ENCODE measurements at places on chromosomes 1 and 21.

- no peak for DNase-seq
Observed at GRCh38 chr1:232223887-232224286, 406.0 kb downstream of the SIPA1L2 start.

DNA sequence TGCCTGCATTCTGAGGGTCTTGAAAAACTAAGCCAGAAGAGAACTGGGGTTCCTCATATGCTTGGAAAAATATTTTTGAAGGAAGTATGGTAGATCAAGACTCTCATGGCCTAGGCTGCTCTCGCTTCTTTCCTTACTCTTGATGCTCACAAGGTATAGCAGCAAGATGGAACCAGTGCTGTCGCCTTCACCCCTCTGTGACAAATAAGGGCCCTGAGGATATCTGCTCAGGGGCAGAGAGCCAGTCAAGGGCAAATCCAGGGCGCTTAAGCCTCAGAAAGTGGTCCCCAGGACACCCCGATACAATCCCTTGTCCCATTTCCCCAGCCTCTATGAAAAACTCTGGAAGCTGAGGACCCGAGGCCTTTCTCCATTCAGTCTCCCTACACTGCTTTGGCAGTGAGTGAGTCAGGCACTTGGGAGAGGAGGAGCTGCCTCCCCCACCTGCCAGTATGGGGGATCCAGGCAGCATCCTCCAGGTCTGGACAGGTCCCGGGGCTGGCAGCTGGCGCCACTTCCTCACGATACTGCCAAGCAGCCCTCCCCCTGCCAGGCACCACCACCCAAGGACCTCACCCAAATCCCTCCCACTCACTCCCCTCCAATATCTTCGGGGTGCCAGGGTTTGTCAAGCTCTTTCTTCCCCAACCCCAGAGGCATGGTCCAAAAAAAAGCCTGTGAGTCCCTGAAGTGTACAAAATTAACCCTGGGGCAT is 1.3 kb downstream of the IGSF9 start:
- DNase-seq = no peak

- DNase-seq = no peak
Observed at GRCh38 chr1:19395678-19396192, 83.6 kb downstream of the SLC66A1 start.

GRCh38 chr1:115840605-115841460 is at the start of gene NHLH2:
TSS of gene NHLH2 (minus strand) at chr1:115841126. CDS start at chr1:115838372, 2,754 bp downstream.
- no peak for DNase-seq

GRCh38 chr1:3842912-3843311 is 14.1 kb downstream of the CEP104 start:
- no peak for DNase-seq

- DNase-seq = no peak
Observed at GRCh38 chr1:116377541-116378529, 4.8 kb downstream of the ATP1A1 start.

GRCh38 chr1:111733183-111733991 is 5.8 kb downstream of the INKA2 start:
- DNase-seq = no peak

GRCh38 chr1:35444519-35444774 is 112.8 kb downstream of the KIAA0319L start:
- no peak for DNase-seq

GRCh38 chr1:228867951-228868730 is 132.9 kb downstream of the RHOU start:
- no peak for DNase-seq

DNA sequence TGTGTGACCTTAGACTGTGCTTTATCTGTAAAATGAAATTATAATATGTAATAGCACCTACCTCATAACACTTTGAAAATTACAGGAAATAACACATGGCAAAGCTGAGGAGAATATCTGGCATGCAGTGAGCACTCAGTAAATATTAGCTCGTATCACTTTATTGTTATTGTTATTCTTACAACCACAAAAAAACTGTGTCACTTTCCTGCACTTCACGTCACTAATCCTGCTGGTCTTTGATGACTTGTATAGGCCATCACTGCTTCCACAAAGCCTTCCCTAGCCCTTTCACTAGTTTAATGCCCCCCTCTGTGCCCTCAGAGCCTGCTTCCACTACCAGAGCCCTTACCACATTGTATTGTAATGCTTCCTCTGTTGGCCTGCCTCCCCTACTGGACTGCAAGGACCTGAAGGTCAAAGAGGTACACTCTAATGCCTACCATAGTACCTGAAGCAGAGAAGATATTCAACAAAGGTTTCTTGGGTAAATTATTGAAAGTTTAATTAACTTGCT is 231.6 kb downstream of the NFIA start:
- DNase-seq = no peak

- no peak for DNase-seq
Observed at GRCh38 chr1:84442256-84442655, 36.8 kb upstream of the RPF1 start.

- DNase-seq = no peak
Observed at GRCh38 chr21:40244981-40245380, 377.7 kb downstream of the PCP4 start.

GRCh38 chr1:62439652-62440371 is 3.0 kb downstream of the USP1 start:
- DNase-seq = no peak

GRCh38 chr1:155086128-155086741 is 7.6 kb downstream of the EFNA3 start:
- peak; percentile 71 for DNase-seq

DNA sequence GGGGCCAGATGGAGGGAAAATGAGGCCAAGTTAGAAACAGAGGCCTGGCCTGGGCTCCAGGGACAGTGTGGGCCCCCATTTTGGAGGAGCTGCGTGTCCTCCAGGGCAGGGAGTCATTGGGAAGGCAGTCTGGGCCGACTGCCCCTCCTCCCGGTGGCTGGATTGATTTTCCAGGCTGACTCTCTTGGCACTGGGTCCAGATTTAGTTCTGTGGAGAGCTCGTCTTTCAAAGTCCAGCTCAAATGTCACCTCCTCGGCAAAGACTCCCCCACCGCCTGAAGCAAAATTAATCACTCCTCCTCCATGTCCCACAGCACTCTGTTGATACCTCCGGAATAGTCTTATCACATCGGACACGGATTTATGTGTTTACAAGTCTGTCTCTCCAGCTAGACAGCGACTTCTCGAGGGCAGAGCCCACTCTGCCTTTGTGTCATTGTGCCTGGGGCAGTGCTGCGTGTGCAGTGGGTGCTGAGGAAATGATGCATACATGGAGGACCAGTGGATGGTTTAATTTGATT is 175.1 kb downstream of the CAMTA1 start:
- no peak for DNase-seq

- DNase-seq = no peak
Observed at GRCh38 chr1:224106568-224107281, 7.2 kb upstream of the FBXO28 start.

DNA sequence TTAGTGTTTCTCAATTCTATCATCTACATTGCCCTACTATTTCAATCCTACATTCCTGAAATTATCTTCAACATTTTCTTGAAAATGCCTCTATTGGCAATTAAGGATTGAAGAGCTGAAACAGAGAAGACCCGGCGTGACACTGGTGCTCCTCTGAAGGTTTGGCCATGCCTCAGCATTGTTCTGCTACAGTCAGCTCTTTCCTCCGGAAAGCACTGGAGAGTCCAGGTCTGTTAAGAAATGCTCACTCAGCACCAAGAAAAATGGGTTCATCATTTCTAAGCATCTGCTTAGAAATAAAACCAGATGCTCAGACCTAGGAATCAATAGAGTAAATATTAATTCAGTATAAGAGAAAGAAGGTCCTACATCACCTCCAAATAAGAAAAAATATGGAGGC is 58.8 kb downstream of the WARS2 start:
- no peak for DNase-seq

DNA sequence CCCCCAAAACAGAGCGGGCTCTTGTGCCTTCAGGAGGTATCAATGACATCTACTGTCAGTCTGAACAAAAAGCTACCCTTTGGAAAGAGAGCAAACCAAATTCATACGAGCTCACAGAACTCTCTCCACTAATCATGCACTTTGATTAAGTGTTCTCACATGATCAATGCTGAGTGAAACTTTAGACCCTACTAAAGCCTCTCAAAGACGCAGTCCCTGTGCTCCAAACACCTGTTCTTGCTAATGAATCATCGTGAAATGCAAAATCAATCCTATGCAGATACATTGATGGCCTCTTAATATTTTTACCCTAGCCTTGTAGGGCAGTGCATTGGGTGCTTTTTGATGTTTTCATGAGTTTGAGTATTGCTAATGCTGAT is 113.4 kb downstream of the ZBTB18 start:
- no peak for DNase-seq

DNA sequence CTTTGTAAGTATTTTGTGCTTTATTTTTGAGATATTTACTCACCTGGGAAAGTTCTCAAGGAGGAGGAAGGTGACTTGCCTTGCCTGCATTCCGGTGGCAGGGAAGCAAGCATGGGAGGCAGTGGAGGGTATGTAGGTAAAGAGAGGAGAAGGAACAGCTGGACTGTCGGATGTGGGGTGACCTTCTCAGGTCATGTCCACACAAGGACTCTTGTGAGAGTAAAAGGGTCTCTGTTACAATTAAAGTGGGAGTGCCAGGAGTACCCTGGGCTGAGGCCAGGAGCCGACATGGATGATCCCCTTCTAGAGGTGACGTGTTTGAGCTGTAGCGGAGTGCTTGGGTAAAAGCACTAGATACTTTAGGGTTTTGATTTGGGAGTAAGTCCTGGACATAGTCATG is 25.0 kb downstream of the UBE4B start:
- no peak for DNase-seq

DNA sequence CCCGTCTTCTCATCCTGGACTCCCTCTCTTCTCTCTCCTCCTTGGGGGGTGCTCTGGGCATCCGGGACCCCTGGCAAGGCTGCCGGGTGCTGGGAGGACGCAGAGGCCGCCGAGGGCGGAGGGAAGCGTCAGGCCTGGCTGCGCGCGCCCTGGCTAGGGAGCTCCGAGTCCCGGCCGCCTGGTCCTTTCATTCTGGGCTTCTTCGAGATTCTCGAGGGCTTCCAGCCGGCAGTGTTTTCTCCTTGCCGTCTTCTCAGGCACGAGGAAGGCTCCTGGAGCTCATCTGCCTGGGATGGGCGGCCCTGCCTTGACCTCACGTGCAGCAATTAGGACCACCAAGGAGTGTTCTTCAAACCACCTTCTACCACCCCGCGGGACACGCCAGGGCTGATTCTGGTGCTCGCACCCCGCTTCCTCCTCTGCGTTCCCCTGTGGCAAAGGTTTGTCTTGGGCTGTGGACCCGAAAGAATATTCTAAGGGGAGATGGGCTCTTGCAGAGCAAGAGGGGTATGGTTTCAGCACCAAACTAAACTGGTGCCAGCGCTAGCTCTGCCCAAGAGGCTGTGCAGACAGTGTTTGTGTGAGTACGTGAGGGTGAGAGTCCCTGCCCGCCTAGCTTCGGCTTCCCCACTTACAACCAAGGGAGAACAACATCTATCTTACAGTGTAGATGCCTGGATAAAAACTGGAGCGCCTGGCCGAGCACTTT is 36.5 kb downstream of the PIK3CD start:
- DNase-seq = no peak

DNA sequence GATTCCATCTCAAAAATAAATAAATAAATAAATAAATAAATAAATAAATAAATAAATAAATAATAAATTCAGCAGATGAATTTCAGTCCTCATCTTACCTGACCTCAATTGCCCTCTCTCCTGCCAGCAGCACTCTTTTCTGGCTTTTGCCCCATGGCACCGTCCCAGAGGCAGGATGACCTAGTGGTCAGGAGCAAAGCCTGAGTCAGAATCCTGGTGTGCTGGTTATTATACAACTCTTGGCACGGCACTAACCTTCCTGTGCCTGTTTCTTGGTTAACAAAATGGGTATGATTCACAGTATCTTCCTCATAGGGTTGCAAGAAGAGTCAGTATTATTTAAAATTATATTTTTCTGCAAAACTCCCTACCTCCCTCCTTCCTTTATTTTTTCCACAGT is 43.0 kb downstream of the NKAIN1 start:
- no peak for DNase-seq

DNA sequence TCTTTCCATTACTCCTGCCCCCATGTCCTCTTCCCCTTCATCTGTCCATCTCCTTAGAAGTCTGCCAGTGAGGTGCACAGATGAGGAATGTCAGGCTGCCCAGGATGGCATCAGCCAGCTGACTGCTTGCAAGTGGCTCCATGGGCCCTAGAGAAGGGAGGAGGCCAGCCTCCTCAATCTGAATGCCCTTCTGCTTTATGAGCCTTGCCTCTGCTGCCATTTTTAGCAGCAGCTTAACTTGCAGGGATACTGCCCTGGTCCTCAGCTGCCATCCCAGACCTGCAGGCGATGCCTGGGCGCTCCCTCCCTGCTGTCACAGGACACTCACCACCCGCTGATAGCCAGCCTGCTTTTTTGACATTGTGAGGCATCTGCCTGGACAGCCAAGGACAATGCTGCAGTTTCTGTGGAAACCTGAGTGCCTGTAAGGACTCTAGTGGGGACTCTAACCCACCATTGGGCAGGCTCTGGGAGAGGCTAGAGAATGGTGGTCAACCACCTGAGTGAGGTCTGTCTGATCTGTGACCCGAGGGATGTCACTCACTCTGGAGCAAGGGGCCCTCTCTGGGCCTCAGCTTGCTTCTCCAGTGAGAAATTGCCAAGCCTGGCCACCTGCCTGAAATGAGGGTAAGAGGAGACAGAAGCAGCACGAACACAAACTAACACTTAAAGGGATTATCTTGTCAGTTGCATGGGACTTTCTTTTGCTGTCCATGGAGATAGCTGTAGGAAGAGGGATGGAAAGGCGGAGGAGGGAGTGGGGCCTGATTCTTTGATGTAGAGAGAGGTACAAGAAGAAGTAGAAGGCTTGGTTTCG is 185.0 kb downstream of the MIS18A start:
- DNase-seq = no peak

- DNase-seq = no peak
Observed at GRCh38 chr1:77625250-77625649, 57.2 kb downstream of the ZZZ3 start.

DNA sequence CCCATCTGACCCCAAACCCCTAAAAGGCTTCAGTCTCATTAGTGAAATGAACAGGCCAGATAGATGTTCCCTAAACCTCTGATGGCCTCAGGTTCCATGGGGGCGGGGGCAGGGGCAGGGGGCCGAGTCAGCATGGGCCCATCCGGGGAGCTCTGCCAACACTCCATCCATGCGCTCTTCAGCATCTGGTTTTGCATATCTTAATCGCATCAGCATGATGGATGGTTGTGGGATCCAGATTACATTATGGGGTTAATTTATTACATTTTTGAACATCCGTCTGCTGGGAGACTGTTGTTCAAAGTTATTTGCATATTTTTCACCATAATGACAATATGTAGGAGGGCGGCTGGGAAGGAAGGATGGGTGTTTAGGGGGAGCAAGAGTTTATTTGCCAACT is 3.1 kb upstream of the MAD2L2 start:
- DNase-seq = no peak

Data from activated T-cell treated with anti-CD3 and anti-CD28 coated beads for 24 hours (primary cell).